Lower leg skin (tissue), 4 donors: ENCODE measurements at places on chromosomes 4 and X.

DNA sequence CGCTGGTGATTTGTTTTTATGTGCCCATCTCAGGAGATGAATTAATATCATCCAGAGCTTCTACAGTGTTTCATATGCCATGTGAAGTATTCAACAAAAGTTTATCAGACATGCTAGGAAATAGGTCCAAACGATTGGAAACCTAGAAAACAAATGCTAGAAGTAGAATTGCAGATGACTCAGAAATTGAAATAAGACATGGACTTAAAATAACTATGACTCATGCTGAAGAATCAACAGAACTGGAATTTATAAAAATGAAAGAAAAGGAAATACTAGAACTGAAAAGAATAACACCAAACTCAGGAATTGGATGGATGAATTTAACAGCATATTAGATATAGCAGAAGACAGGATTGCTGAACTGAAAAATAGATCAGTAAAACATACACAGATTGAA is 172.7 kb upstream of the GIMD1 start:
- no peak for DNase-seq

DNA sequence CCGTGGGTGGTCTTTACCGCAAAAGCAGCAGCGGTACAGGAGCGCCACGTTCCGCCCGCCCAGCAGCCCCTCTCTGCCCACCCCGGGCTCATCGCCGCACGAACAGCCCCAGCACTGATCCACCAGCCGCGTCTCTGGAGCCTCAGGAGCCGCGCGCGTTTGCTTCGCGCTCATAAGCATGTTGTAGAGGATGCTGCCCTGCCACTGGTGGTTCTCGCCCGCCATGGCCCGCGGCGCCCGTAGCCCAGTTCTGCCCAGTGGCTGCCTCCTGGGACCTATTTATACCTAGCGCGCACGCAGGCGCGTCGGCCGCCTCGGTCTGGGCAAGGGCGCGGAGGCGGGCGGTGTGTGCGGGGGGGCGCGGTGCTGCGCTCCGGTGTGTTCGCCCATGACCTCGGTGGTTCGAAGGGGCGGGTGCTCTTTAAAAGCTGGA is at the start of gene NR0B1:
TSS of gene NR0B1 (minus strand) at position 252 of the 433 bp plus-strand sequence. CDS start at position 225, 27 bp downstream.
- DNase-seq = no peak

DNA sequence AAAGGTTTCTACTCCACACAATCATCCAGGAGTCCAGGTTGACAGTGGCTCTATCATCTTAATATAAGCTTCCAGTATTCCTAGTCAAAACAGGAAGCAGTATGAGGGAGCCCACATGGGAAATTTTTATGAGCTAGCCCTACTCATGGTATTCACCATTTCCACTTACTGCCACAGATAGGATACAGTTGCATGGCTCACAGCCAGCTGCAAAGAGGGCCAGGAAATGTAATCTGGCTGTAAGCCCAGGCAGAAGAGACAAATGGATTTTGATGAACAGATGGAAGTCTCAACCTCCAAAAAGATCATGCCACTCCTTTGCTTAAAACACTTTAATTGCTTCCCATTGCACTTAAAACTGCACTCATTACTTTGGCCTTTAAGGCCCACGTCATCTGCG is 150.6 kb downstream of the ADAMTS3 start:
- DNase-seq = no peak

GRCh38 chr4:187071946-187072600 is 348.4 kb upstream of the FAT1 start:
- no peak for DNase-seq

GRCh38 chrX:57817302-57817701 is 93.0 kb downstream of the ZXDA start:
- no peak for DNase-seq

DNA sequence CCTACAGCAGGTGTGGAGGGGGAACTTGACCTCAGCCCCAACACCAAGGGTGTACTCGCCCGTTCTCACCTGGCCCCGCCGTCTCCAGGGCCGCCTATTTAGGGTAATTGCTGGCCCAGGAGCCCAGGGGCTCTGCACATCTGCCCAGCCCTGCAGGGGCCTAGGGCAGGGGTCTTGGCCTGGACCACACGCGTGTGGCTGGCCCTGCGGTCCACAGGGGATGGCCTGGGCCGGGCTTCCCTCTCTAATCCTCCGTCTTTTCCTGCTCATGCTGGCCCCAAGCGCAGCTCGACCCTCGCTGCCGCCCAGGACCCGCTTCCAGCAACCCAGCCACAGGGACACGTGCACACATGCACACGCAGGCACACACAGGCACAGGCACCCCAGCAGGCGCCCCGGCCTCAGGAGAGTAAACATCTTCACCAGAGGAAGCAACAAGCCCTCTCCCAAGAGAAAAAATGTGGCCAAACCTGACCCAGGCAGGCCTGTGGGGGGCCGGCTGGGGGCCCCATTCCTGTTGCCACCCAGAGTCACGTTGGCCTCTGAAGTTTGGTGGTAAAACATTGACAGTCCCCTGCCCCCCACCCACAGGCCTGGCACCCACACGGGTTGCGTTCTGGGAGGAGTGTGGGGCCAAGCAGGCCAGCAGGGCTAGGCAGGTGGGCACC is 24.6 kb upstream of the FGFR3 start:
- no peak for DNase-seq

- DNase-seq = no peak
Measured at GRCh38 chr4:128635141-128635954, 174.2 kb upstream of the JADE1 start.
